ENCODE measurements at places on chromosomes 12 and 14. TPM values are rescaled to one million over a fixed set of nuclear protein-coding genes. Genes with fewer than 3 reads are reported as not detected.

DNA sequence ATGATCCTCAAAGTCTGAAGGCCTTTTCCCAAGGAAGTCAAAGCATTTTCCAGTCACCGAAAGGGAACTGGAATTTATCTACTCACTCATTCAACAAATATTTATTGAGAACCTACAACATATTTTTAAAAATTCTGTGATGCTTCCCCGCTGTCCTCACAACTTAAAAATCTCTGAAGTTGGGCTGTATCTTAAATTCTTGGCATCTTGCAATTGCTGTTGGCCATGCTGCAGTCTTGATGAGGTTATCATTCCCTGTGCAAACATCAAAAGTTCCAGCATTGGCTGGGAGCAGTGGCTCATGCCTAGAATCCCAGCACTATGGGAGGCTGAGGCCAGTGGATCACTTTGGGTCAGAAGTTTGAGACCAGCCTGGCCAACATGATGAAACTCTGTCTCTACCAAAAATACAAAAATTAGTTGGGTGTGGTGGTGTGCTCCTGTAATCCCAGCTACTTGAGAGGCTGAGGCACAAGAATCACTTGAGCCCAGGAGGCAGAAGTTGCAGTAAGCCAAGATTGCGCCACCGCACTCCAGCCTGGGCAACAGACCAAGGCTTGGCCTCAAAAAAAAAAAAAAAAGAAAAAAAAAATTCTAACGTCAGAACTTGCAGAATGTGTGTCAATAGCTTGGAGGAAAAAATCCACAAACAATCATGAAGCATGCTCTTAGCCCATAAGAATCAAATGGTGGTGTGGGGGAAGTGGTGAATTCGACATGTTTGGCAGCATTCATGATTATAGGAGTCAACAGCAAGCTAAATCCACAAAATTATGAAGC lies 34.9 kb downstream of the CCDC177 start:
- DNase-seq: no peak

DNA sequence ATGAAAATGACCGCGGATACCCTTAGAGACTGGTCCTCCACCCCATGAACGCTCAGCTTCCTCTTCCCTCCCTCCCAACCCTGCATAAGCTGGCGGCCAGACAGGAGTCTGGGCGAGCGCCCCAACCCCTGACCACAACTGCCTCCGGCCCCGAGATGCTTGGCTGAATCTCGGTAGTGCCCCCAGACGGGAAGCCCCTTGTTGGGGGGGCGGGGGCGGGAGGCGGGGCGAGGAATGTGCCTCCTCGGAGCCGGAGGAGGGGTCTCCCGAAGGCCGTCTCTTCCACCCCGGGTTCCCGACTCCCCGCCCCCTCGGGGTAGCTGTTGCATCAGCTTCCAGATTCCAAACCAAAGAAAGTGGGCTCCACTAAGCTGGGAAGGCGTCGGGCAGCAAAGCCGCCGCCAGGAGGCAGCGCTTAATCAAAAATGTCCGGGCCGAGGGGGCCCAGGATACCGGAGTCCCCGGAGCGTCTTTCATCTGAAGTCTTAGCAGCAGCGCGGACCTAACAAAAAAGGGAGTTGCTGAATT lies 7.1 kb upstream of the MRPL52 start:
- DNase-seq: no peak

- DNase-seq: no peak
Measured at GRCh38 chr14:104692939-104693315, 3.5 kb downstream of the INF2 start.

GRCh38 chr12:8033153-8034044 lies 883 bp downstream of the FOXJ2 start:
- no peak for DNase-seq

GRCh38 chr12:106118381-106119130 lies 20.2 kb downstream of the NUAK1 start:
- no peak for DNase-seq

DNA sequence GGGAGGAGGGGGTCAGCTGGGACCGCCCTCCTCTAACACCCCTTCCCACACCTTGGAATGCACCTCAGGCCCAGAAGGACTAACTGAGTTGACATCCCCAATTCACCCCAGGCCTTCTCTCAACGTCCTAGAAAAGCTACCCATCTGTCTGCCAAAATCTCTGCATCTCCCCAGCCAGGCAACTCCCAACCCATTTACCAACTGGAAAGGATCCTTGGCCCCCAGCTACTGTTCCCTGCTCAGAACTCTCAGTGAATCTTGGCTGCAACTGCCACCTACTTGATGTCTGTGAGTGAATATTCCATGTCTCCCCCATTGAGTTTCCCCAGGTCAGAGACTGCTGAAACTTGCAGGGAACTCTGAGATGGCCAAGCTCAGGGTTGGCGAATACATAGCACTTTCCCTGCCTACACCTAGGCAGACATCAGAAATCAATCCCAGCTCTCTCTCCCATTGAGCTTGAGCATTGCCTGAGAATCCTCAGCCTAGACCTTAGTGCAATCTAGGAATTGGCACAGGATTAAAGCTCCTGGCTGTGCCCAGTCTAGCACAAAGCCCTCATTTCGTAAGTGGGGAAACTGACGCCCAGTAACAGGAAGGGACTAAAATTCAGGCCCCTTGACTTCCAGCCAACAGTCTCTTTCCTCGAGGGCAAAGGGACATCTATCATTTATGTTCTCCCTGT lies 71.9 kb upstream of the NCOR2 start:
- no peak for DNase-seq

GRCh38 chr12:13433768-13434167 lies 237.2 kb downstream of the EMP1 start:
- no peak for DNase-seq

DNA sequence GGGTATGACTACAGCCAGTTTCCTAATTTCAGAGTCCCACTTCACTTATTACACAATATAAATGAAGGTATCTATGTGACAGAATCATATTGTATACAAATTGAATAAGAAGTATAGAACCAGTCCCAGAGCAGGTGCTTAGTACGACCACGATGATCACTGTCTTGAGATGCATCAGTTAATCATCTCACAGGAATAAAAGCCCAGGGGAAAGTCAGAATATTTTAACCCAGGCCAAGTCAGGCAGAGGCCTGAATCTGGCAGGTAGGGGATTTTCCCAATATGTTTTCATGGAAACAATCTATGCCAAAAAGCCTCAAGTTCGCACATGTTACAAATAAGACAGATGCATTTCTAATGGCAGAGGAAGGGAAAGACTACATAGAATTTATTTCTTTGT lies 758.4 kb downstream of the BCL11B start:
- no peak for DNase-seq

- no peak for DNase-seq
Measured at GRCh38 chr12:63163541-63163940, 12.5 kb upstream of the AVPR1A start.

GRCh38 chr14:90513161-90514014 lies 116.6 kb downstream of the CALM1 start:
- no peak for DNase-seq

DNA sequence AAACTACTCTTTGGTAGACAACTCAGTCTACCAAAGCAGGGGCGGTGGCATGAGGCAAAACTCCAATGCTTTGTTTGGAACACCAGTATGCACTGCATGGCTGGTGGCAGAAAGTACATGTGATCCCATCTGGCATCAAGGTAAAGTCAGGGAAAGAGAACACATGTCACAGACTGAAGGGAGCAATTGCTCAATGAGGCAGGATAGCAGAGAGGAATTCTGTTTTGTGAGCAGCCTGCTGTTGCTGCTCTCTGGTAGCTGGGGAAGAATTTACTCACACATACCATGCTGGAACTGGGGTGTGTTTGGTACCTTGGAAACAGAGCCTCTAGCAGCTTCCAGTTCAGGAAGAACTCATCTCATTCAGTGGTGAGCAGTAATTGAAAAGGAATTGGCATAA lies 84.8 kb downstream of the HELB start:
- no peak for DNase-seq

DNA sequence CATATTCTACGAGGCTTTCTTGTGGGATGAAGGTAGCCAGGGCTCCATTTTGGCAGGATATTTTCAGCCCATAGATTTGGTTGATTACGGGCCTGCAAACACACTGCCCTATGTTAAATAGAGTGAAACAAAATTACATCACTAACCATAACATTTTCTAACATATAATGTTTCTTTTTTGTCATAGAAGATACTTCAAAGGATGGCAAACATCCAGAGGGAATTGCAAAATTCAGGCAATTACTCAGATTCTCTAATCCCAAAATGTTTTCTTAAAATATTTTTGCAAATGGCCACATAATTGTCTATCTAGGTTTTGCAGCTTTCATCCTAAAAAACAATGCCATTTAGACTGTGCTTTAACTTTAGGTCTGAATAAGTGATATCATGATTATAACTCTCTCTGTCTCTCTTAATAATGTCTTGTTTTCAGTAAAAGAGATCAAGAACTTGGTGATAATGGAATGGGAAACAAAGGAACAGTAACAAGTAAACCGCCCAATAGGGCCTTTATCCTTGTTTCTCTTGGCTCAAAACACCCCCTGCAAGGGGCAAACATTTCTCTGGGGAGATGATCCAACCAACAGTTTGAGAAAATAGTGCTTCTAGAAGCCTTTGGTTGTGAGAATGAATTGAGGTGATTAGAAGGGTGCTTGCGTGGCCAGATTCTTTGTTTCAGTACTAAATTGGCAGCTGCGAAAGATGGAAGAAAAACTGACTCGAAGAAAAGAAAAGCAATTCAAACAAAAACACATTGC lies 54.4 kb upstream of the BTG1 start:
- no peak for DNase-seq

DNA sequence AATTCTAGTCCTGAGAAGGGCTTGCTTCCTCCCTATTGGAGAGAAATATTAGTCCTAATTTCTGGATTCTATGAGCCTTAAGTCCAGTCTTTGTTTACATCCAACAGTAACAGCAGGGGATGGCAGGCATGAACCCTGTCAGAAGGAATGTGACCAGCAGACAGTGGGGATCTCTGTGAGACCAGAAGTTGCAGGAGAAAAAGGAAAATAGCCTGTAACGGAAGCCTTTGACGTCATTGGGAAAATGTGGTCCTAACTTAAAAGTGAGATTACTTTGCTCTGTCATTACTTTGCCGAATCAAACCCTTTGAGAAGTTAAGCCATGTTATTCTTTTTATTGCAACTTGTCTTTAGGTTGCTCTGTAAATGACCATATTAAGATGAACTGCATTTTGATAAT lies 218.2 kb upstream of the PRICKLE1 start:
- DNase-seq: no peak

- DNase-seq: no peak
Measured at GRCh38 chr12:124769163-124769530, 94.5 kb downstream of the SCARB1 start.

GRCh38 chr12:102234599-102234998 lies 37.0 kb upstream of the PMCH start:
- no peak for DNase-seq

- no peak for DNase-seq
Measured at GRCh38 chr14:52253503-52253902, 14.0 kb upstream of the PTGDR start.

- DNase-seq: no peak
Measured at GRCh38 chr12:69254862-69255261, 15.5 kb downstream of the CPSF6 start.

GRCh38 chr14:54136894-54137613 lies 180.4 kb upstream of the BMP4 start:
- DNase-seq: no peak

Gene ENDOU
- not detected for total RNA-seq

Gene SIX6
- total RNA-seq: not detected

Gene LUM
- total RNA-seq: 0.67 TPM

Gene SLC4A8
- total RNA-seq: 1.0 TPM

Gene OR4E2
- not detected for total RNA-seq
